ENCODE measurements at places on chromosomes 12 and 14.
A peak's percentile ranks its signal among the peaks of the same experiment; 100 is the strongest.

DNA sequence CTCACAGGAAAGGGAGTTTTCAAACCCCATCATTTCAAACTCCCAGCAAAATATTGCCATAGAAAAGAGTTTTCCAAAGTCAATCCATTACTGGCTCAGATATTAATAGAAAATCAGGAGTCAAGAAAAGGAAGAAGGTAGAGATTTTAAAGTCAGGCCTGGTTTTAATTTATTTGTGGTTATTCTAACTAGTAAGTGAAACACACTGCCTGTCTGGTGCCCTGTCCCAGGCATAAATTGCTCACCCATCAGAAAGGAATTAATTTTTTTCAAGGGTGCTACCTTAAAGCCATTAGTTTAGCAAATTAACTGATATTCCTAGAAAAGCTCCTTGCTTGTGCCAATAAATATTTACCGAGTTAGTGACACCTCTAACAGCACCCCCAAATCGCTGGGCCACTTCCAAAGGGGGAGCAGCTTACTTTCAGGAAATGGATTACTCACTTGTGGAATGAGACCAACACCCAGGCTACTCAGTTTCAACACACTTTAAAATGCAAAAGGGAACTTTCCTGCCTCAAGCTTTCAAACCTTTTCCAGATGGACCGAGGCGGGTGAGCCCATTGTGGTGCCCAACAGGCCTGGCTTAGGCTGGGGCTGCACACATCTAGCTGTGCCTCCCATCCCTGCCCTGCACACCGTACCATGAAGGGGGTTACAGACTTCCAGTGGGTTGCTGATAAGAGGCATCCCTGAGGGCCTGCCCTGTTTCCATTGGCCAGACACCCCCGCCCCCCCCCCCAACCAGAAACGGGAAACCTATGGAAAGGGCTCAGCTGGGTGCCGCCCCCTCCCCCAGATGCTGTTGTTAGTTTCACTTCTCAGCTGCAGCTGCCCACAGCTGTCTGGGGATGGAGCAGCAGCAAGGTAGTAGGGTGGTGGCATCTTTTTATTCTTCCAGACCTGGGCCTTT is 117.2 kb downstream of the SAMD4A start:
- DNase-seq = no peak

DNA sequence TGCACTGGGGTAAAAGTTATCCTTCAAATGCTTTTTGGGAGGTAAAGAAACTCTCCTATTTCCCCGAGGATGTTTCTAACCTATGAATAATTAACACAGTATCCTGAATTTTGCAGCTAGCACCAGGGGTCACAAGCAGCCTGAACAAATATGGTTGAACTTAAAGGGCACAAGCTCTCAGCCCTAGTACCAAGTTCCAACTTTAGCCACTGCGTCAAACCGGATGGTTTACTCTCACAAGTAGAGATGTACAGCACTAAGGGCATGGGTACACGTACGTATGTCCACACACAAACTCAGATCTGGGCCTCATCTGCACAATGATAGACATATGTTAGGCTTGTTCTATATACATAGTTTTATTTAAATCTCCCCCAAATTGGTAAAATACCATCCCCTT is 4.7 kb downstream of the CCDC88C start:
- no peak for DNase-seq

- DNase-seq = no peak
Measured at GRCh38 chr14:70315942-70316341, 43.5 kb downstream of the COX16 start.

- DNase-seq = no peak
Measured at GRCh38 chr12:106753526-106753925, 21.0 kb upstream of the RIC8B start.

GRCh38 chr14:96363751-96364336 is 518 bp downstream of the GSKIP start:
- DNase-seq = peak; percentile 17

DNA sequence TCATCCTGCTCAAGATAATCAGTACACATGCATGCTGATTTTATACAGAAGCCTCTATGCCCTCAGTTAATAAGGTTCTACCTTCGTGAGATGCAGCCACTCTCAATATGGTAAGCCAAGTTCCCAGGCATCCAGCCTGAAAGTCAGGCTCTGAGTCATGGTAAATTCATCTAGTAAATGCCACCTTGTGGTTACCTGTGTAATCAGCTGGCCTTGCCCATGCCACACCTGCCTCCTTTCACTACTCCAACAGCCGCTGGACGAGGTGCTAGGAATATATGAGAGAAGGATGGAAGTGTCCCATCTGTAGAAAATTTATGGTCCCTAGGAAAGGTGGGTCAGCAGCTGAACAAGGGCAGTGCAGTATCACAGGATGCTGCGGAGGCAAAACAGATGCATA is 207.3 kb downstream of the SSPN start:
- no peak for DNase-seq

GRCh38 chr14:60251877-60252276 is 2.9 kb downstream of the PPM1A start:
- DNase-seq = no peak

GRCh38 chr12:124548854-124549378 is 18.5 kb downstream of the NCOR2 start:
- DNase-seq = peak; percentile 49

DNA sequence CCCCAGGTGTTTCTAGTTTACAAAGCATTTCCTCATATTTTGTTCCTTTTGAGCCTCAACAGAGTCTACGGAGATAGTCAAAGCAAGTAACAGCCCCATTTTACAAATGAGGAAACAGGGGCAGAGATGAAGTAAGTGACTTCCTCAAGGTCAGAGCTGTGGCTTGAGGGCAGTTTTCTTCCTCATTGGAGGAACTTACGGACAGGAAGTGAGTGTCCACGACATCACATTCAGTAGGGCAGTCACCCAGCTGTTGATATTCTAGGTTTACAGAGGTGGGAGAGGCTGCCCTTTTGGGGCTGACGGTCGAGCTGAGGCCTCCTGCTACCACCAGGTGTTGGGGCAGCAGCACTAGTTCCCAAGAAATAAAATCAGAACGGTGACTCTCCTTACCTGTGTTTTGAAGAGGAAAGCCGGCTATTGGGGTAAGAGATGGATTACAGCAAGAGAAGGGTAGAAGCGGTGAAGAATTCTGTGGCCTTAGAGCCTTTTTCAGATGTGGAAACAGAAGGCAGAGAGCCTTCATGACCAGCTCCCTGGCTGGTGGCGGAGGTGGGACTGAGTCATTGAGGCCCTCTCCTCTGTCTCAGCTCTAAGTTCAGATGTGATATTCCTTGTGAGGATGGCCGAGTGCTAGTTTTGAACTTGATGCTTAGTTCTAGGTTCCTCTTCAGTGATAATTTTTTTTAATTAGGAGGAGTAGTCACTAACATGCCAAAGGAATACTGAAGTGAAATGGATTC is 41.7 kb downstream of the SUSD6 start:
- DNase-seq = no peak

DNA sequence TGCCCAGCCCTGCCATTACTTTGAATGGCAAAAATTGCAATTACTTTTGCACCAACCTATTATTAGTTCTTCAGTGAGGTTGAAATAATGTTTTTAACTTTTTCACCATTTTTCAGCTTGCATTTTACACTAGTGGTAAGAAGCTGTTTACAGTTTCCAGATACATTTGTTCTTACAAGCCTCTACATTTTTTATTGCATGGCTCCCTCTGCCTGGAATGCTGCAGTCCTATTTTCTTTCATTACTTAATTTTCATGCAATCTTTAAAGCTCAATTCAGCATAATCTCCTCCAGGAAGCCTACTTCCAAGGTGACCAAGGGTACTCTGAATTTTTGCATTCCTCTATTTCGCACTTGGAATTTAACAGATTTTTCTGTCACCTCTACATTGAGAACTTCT is 33.4 kb downstream of the CCER1 start:
- peak; percentile 20 for DNase-seq

- no peak for DNase-seq
Measured at GRCh38 chr14:80215756-80216581, 4.7 kb upstream of the DIO2 start.

GRCh38 chr12:58341791-58342190 is 400.4 kb downstream of the ATP23 start:
- peak; percentile 35 for DNase-seq

GRCh38 chr12:72330784-72331183 is 58.6 kb downstream of the TRHDE start:
- DNase-seq = no peak

GRCh38 chr12:62757048-62757447 is 177.9 kb downstream of the PPM1H start:
- no peak for DNase-seq

DNA sequence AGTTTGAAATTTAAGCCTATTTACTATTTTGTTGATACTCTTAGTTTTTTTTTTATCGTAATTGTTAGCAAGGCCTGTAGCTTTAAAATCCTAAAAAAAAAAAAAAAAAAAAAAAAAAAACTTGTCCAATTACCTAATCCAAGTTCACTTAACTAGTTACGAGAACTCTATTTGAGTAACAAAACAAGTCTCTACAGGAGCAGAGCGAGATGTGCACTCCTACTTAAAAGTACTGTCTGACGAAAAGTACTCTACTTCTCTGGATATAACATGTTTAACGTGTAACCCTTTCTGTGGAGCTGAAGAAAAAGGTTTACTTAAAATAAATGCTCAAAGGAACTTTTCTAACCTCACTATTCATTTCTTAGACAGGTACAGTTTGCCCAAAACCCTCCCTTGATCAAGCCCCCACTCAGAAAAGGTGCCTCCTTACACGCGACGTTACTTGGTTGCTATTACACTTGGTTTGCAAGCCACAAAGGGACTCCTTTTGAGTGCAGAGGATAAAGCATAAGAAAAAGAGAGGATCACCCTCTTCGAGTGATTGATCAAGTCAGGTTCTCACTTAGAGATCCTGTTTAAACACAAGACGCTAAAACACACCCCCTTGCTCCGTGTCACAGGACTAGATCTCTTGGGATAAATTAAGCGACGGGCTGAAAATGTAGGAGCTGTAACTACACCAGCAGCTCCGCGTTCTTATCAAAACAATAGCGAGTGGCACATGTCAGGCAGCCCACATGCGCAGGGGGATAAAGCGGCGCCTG is 2.2 kb downstream of the BAZ1A start:
- DNase-seq = no peak

DNA sequence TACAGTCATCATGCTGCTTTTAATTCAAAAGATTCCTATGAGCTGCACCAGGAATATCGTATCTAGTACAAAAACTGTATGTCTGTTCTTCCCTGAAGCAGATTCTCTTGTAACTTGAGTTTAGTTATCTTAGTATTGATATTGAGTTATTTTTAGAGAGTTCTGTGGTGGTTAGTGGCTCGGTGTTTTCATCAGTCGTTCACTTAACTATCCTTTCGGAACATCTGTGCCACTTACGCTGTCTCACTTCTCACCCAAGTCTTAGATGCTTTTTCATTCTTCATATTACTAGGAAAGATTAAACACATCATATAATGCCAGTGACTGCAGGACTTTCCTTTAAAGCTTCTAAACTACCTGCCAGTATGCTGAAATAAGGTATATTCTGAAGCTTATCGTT is 251.0 kb downstream of the FBXL14 start:
- DNase-seq = no peak

DNA sequence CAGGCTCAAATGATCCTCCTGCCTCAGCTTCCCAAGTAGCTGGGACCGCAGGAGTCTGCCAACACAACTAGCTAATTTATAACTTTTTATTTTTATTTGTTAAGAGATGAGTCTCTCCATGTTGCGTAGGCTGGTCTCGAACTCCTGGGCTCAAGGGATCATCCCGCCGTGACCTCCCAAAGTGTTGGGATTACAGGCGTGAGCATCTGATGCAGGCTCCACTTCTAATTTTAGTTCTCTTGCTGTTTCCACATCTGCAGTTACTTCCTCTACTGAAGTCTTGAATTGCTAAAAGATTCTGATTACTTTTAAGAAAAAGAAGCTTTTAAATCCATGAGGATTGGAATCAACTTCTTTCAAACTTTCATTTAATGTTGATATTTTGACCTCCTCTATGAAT is 13.4 kb upstream of the SNX6 start:
- no peak for DNase-seq

- no peak for DNase-seq
Measured at GRCh38 chr14:54857830-54858269, 44.8 kb downstream of the GCH1 start.

DNA sequence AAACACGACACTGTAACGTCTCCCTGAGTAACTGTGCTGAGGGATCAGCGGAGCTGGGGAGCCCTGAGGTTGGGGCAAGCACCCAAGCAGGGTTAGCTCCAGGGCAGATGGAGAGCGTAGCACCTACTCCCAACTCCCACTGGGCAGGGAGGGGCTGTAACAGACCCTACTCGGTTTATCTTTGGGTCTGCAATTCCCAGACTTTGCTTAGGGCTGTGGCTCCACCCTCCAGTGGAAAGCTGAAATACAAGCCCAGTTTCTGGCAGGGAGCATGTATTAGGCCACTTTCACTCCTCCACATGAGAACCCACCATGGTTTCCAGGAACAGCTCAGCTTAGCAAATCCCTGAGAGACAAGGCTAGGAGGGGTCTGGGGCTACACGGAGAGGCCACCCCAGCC is 17.3 kb upstream of the TC2N start:
- no peak for DNase-seq

DNA sequence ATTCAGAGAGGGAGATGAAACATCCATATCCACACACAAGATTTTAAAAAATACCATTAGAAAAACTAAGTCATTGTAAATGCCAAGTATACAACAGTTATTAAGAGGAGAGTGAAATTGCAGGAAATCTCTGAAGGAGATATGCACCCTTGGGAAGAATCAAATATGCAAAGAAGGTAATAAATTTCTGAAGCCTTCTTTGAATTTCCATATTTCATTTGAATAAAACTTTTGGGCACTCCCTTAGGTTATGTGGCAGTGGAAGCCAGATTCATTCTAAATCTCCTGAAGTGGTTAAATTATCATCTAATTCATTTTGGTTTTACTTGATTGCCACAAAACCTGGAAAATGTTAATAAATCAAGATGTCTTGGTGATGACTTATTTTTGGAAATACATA is 138.9 kb upstream of the CLEC14A start:
- DNase-seq = no peak
